ENCODE measurements at places on chromosomes 6 and 20. TPM values are rescaled to one million over a fixed set of nuclear protein-coding genes. Genes with fewer than 3 reads are reported as not detected.

Gene VIP
- total RNA-seq, result not detected

- DNase-seq, result no peak
Observed at GRCh38 chr20:44412402-44413144, 57.1 kb downstream of the HNF4A start.

DNA sequence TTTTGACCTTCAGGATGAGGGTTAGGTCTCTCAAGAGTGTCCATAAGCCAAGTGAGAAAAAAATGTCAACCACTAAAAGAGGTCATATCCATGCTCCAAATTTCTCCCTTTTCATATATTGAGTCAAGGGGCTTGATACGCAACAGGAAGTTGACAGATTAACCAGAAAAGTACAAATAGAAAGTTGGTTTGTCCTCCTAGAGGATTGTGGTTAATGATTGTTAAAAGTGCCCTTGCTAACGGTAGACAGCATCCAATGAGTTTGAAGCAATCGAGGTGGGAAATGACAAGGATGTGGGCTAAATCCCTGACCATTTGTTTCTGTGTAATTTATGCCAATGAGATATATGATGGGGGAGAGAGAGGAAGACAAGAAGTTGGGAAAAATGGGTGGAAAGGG is 18.1 kb upstream of the HBS1L start:
- peak; percentile 71 for DNase-seq

DNA sequence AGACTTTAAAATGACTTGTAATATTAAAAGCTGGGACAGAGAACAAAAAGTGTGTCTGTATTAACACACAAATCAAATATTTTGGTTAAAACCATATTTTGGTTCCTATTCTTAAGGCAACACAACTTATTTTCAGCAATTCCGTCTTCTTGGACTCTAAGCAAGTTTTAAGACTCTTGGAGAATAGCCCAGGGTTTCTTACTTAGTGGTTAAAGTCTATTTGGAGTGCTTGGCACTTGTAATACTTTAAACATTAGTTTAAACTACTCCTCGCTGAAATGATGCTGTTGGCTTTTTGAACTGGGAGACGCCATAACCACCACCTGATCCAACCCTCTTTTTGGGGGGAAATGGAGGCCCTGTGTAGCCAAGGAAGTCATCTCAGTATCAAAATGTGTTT is 109.7 kb upstream of the GMDS start:
- DNase-seq, result no peak

Gene BMP7
- total RNA-seq, result not detected

DNA sequence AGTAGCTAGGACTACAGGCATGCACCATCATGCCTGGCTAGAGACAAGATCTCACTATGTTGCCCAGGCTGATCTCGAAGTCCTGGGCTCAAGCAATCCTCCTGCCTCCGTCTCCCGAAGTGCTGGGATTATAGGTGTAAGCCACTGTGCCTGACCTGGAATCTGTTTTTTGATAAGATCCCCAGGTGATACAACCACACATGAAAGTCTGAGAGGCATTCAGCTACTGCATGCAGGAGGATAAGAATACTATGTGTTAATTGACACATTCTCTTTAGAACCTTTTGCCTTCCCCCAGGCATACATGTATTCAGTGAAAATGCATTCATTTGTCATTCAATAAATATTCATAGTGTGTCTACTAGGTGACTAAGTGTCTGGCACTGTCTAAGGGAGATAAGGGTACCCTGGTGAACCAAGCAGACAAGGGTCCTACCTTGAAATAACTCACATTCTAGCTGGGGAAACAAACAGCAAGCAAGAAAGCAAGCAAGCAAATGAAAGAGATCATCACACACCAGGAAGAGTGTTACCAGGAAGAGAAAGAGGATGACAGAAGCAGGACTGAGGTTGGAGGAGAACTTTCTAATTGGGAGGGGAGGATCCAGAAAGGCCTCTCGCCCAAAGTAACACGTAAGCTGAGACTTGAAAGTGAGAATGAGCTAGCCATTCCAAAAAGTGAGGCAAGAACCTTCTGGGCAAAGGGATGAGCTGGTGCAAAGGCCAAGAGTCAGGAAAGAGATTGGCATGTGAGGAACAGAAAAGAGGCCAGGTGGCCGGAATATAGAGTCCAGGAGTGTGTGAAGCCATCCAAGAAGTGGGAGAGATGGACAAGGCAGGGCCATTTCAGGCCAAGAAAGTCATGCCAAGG is 6.5 kb downstream of the GFOD1 start:
- DNase-seq, result peak; percentile 31

Gene BCAS1
- 0.17 TPM for total RNA-seq

DNA sequence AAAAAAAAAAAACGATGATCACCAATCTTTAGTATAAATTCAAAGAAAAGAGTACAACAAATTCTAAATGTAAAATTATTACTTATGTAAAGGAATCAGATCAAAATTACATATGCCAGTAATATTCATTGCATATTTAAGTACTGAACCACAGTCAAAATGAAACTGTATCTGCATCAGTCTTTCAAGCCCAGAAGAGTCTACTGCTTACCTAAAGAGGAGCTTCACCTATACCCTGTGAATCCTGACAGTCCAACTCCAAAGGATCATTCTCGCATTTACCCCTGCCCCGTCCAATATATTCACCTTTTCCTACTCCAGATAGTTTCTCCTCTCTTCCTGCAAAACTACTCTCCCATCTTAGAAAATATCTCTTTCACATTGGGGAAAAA is 9.2 kb downstream of the ATG5 start:
- DNase-seq, result no peak

DNA sequence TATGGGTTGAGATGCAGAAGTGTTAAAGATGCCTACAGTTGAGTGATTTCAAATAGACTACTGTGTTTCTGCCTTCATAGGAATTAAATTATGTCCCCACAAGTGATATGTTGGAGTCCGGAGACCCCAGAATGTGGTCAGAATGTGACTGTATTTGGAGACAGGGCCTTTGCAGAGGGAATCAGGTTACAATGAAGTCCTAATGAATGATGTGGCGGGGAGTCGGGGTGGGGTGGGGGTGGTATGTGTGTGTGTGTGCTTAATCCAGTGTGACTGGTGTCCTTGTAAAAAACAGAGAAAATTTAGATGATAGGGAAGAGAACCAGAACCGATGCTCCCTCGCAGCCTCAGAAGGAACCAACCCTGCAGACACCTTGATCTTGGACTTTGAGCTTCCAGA is 448.2 kb downstream of the QKI start:
- no peak for DNase-seq

Gene TNFRSF21
- 31.2 TPM for total RNA-seq

GRCh38 chr6:38646166-38646878 is 6.6 kb upstream of the BTBD9 start:
- peak; percentile 19 for DNase-seq

DNA sequence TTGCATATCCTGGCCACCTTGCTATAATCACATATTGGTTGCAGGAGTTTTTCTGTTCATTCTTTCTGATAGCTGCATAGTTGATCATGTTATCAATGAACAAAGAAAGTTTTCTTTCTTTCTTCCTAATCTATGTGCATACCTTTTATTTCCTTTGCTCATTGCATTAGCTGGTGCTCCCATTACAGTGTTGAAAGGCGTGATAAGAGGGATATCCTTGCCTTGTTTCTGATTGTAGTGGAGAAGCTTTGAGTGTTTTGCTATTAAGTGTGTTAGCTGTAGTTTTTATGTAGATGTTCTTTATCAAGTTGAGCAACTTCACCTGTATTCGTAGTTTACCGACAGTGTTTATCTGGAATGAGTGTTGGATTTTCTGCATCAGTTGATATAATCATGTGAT is 14.6 kb downstream of the STXBP5 start:
- no peak for DNase-seq

Gene KIF6
- total RNA-seq, result 1.3 TPM

- no peak for DNase-seq
Observed at GRCh38 chr20:64090165-64090564, 6.0 kb upstream of the LKAAEAR1 start.

GRCh38 chr20:19993958-19994669 is 23.0 kb upstream of the NAA20 start:
- DNase-seq, result peak; percentile 78

Gene MUCL3
- 0.17 TPM for total RNA-seq

GRCh38 chr6:42406306-42407280 is 45.1 kb downstream of the TRERF1 start:
- DNase-seq, result peak; percentile 22

Gene TBPL1
- total RNA-seq, result 16.5 TPM

Gene TMEM244
- total RNA-seq, result not detected

DNA sequence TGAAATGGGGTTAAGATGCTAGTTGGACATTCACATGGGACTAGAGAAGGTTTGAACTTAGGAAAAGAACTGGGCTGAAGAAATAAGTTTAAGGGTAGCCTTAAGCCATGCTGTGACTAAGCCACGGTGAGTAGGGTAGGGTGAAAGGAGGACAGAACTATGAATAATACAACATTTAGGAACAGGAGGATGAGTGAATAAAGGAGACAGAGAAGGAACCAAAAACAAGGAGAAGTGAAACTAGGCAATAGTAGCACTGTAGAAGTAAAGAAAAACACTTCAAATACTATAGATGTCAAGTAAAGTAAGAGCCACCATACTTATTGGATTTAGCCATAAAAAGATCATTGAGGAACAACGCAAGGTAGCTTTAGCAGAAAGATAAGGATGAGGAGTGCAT is 111.2 kb downstream of the KCNQ5 start:
- no peak for DNase-seq

Gene ASIP
- not detected for total RNA-seq

- DNase-seq, result no peak
Observed at GRCh38 chr6:63730311-63730710, 94.7 kb downstream of the PHF3 start.

GRCh38 chr20:49337357-49337756 is 59.5 kb upstream of the ZNFX1 start:
- DNase-seq, result no peak

DNA sequence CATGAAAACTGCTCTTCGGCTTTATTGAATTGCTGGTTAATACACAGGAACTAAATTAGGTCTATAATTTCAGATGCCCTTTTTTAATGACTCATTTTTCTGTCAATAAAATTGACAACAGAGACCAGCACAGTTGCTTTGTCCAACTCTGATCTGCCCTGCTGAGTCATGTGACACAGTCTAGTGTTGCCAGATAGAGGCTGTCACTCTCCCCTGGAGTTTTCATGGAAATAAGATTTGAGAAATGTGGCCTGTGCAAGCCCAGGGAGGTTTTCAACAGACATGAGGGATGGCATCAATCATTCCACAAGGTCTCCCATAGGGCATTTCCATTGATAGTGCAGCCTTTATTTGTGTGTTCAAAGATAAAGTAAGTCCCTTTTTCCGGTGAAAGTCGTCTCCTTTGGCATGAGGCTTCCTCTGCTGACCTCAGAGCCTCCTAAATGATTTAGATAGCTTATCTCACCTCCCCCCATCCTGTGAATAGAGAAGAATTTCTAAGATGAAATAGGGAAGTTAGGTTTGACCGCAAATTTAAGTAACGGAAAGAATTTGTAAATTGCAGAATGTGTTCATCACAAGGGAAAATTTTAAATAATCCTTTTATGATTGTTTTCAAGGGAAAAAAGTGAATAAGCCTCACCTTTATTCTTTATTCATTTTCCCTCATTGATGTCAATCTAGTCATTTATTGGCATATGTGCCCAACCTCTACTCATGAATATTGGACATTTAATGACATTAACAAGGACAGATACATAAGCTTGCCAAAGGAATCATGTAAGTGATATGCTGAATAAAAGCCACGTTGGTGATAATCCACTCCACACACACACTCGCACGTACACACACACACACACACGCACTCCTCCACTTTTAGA is 277.7 kb downstream of the ADGB start:
- no peak for DNase-seq

Gene SLC17A3
- total RNA-seq, result 5.6 TPM

Gene SYNGAP1
- total RNA-seq, result 1.0 TPM

- DNase-seq, result peak; percentile 83
Observed at GRCh38 chr6:36907781-36908180, 22.0 kb downstream of the C6orf89 start.

Gene TBXT
- not detected for total RNA-seq

Gene HLA-DOB
- total RNA-seq, result not detected

Gene NOTCH4
- 0.52 TPM for total RNA-seq

GRCh38 chr20:53064935-53065334 is 92.8 kb downstream of the TSHZ2 start:
- DNase-seq, result no peak

DNA sequence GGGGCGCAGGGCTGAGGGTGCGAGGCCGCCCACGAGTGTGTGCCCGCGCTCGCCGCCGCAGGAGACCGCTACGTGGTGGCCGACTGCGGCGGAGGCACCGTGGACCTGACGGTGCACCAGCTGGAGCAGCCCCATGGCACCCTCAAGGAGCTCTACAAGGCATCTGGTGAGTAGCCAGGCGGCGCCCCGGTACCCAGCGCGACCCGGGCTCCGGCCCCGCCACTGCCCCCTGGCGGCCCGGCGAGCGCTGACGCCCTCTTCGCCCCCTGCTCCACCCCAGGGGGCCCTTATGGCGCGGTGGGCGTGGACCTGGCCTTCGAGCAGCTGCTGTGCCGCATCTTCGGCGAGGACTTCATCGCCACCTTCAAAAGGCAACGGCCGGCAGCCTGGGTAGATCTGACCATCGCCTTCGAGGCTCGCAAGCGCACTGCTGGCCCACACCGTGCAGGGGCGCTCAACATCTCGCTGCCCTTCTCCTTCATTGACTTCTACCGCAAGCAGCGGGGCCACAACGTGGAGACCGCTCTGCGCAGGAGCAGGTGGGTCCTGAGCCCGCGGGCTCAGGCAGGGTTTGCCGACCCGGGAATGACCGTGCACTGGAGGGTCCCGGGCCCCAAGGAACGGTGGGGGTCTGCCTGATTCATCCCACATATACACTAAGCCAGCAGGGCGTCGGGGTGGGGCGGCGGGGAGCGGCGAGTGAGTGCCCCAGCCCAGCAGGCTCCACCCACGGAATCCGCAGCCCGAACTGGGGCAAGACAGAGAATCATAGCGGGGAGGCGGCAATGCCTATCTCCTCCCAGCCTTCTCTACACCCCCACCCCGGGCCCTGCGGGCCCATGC is 17.4 kb downstream of the HSPA12B start:
- DNase-seq, result no peak

Gene COL12A1
- total RNA-seq, result 44.6 TPM

Gene SAMD10
- 5.4 TPM for total RNA-seq
